ENCODE measurements at places on chromosomes 16 and 17.

DNA sequence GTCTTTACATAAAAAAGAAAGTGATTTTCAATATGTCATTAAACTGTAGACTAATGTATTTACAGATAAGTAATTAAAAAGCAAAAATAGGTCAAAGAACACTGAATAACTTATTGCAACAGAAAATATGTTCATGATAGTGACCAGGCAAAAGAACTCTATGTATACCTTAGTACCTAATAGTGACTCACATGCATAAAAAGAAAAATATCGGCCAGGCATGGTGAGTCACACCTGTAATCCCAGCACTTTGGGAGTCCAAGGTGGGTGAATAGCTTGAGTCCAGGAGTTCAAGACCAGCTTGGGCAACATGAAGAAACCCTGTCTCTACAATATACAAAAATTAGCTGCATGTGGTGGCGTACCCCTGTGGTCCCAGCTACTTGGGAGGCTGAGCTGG lies 33.0 kb upstream of the TOM1L1 start:
- no peak for DNase-seq

DNA sequence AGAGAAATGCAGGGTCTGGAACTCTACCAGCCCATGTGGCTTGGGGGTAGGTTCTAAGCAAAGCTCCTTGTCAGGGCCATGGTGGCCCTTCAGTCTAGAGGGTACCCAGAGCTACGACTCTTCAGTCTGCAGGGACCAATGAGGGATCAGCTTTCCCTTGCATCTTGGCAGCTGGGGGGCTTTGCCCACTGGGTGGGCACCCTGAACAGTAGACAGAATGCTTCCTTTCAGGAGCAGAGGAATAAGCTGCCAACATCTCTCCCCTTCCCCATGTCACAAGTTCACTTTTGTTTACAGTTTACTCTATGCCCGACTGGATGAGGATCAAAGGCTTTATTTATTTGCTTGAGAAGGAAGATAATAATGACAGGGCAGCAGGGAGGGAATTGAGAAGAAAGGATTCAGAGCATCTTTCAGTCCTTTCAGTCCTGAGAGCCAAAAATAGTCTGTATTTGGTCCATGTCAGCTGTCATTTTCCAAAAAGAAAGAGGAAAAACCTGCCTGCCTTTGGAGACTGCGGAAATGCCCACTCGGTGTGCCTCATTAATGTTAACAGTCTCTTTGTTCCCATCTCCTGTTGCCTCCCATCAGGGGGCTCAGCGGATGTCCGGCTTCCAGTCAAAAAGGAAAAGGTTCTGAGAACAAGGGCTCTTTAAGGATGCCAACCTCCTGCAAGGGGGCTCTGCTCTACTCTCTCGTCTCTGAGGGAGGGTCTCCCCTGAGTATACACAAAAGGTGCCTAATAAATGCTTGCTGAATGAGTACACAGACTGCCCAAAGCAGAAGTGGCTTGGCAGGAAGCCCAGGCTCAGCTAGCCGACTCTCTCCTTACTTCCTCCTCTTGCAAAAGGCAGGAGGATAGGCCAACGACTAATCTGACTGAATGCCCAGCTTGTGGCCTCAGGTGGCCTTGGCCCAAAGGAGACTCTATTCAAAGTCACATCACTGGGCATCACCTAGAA lies 17.1 kb downstream of the TRAF4 start:
- DNase-seq: no peak

DNA sequence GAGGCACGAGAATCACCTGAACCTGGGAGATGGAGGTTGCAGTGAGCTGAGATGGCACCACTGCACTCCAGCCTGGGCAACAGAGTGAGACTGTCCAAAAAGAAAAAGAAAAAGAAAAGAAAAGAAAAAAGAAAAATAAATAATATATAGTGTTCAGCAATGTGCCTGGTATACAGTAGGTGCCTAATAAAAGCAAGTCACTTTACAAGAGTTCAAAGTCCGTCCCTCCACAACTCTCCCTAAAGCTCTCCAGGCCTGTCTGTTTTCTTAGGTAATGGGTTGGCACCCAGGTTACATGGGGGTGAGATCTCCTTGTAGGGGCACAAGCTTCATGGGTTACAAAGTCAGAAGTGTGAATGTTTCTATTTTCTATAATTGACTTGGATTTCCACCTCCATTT lies 16.6 kb upstream of the ANKRD40CL start:
- no peak for DNase-seq

- no peak for DNase-seq
Observed at GRCh38 chr16:64174327-64174726, 947.5 kb downstream of the CDH11 start.

DNA sequence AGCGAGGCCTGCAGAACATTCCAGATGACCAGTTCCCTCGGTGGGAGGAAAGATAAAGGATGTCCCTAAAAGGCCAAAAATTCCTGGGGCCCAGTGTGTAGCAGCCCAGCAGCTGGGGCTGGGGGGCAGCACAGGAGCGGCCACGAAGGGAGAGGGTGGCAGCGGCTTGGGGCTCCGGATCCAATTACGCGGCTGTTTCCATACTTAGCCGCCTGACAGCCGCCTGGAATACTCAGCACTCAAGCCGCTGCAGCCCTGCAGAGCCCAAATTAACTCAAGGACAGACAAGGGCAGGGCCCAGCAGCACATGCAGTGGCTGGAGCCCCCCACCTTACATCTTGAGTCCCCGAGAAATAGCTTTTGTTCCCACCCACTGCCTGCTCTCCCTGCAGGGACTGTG lies 1.3 kb downstream of the SRL start:
- DNase-seq: no peak

DNA sequence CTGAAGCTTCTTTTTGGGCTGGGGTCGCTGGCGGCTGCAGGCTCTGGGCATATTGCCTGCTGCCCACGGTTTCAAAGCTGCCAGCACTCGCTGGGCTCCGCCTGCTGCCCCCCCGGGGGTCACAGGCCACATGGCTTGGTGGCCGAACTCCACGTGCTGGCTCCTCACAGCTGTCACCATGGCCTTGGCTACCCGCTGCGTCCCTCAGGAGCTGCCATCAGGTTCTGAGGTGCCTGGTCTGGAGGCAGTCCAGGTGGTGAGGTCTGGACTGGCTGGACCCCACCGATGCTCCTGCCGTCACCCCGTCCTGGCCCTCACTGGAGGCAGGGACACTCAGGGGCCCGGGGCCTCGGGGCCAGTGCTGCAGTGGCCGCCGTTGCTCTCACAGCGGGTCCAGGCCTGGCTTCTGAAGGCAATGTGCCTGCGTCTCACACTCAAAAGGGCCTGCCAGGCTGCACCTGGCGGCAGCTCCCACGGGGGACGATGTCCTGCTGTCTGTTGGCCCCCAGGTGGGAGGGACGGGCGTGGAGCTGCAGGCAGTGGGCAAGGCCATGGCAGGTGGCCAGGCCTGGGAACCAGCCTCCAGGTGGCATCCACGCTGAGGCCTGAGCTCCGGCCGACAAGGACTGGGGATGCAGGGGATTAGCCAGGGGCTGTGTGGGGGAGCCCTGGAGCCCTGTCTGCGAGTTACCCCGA lies 13.3 kb downstream of the CAPN15 start:
- no peak for DNase-seq
